ENCODE measurements at places on chromosomes 2 and 18. TPM values are rescaled to one million over a fixed set of nuclear protein-coding genes. Genes with fewer than 3 reads are reported as not detected.

DNA sequence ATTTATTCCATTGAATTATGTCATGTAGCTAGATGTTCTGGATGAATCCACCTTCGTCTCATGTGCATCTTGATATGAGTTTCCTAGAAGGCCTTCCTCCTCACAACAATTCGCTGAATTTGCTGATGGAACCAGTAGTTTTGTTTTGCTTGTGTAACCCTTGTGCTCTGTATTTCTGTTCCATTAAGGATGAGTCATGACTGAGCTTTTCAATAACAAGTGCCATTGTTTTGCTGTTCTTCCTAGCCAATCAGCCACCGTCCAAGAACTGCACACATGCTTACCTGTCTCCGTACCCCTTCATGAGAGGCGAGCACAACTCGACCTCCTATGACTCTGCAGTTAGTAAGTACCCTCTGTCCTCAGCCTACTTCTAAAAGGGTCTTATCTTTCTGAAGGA lies 2.3 kb downstream of the TMEM182 start:
- no peaks in the 10 kb centered on the region for H3K4me1 ChIP-seq
- no peak for DNase-seq
- peaks cover 3% of the 10 kb centered on the region for H3K36me3 ChIP-seq
- H3K27me3 ChIP-seq = no peaks in the 10 kb centered on the region
- no peak overlapping the region for H3K4me3 ChIP-seq

DNA sequence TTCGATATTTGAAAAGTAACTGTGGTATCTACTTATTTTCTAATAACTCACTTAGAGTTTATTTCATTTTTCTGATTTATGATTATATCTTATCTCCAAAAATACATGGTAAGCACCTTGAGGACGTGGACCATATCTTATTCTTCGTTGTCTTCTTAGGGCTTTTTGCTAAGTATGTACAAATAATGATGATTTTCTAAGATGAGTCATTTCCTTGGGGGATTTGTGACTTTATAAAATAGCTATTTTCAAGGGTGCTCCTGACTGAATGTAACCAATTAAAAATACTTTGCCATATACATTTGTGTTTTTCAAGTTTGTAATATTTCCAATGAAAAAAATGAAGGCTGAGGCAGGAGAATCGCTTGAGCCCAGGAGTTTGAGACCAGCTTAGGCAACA lies 56.3 kb downstream of the GREB1L start:
- no peaks in the 10 kb centered on the region for H3K27me3 ChIP-seq
- DNase-seq = no peak
- no peaks in the 10 kb centered on the region for H3K36me3 ChIP-seq
- no peak overlapping the region for H3K4me3 ChIP-seq
- no peak overlapping the region for H3K27ac ChIP-seq

DNA sequence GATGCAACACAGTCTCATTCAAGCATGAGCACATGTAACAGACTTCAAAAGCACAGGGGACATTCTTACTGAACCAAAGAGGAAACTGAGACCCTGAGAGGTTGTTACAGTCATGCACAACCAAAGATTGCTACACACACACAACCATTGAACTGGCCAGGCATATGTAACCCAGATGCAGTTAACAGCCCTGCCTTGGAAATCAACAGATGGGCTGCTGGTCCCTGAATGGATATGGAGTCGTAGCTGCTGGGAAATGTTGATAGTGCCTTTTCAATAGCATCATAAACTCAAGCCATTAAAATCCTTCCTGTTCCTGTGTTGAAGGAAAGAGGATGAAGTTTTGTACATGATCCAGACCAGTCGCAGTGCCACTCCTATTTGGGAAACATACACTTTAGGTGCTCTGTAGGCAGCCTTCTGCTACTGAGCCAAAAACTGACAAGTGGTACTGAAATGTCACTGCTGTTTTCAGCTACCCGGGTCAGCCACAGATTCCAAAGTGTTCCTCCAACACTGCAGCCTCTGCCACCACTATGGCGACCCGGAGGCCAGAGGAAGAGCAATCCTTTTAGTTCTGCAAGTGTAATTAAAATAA lies 143.9 kb downstream of the CCBE1 start:
- no peaks in the 10 kb centered on the region for H3K36me3 ChIP-seq
- H3K27me3 ChIP-seq = no peaks in the 10 kb centered on the region
- no peaks in the 10 kb centered on the region for H3K4me1 ChIP-seq
- no peak overlapping the region for H3K27ac ChIP-seq
- no peak overlapping the region for H3K4me3 ChIP-seq
- DNase-seq = no peak

- DNase-seq = no peak
- no peak overlapping the region for H3K4me3 ChIP-seq
- no peak overlapping the region for H3K27ac ChIP-seq
Observed at GRCh38 chr2:43842866-43843226, 4.1 kb downstream of the ABCG8 start.

- no peak overlapping the region for H3K27ac ChIP-seq
- H3K4me1 ChIP-seq = no peaks in the 10 kb centered on the region
- peaks cover 6% of the 10 kb centered on the region for H3K36me3 ChIP-seq
Observed at GRCh38 chr2:61291851-61292575, 130.0 kb downstream of the C2orf74 start.

GRCh38 chr2:134685967-134686366 lies 32.8 kb downstream of the TMEM163 start:
- DNase-seq = no peak
- peaks cover under 1% of the 10 kb centered on the region for H3K4me1 ChIP-seq
- H3K36me3 ChIP-seq = no peaks in the 10 kb centered on the region
- no peaks in the 10 kb centered on the region for H3K27me3 ChIP-seq
- no peak overlapping the region for H3K27ac ChIP-seq

DNA sequence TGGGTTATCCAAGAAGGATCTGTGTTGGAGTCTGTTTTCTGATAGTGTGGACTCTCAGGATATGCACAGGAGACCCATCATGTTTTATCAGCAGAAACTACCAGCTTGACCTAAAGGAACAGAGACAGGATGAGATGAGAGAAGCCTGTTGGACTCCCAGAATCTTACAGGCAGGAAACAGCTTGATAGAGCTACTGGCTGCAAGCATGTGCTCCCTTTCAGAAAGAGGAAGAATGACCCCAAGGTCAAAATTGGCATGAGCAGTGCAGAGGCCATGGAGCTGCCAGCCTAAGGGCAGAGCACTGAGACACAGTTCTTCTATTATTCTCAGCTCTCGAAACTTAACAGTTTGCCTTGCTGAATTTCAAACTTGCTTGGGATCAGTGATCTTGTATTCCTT lies 135.2 kb upstream of the NFATC1 start:
- DNase-seq = no peak
- H3K4me1 ChIP-seq = no peaks in the 10 kb centered on the region
- no peaks in the 10 kb centered on the region for H3K36me3 ChIP-seq
- H3K4me3 ChIP-seq = no peak overlapping the region

GRCh38 chr2:124080281-124081153 lies 55.4 kb downstream of the CNTNAP5 start:
- no peak for DNase-seq
- no peaks in the 10 kb centered on the region for H3K27me3 ChIP-seq
- H3K4me3 ChIP-seq = no peak overlapping the region
- no peaks in the 10 kb centered on the region for H3K36me3 ChIP-seq
- H3K4me1 ChIP-seq = no peaks in the 10 kb centered on the region

DNA sequence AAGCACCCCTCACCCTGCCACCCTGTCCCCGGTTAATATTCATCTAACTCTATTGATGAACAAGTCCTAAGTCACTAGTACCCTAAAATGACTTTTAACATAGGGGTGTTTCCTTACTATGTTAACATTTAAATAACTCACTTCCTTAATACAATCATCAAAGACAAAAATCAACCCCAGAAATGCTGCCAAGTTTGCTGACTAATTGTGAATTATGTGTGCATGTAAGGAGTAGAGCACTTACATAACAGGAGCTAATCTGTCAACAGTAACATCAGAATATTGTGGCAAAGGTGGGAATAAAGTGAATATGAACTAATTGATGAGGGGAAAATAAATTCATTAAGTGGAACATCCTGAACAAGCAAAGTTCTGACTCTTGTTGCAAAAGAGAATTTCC lies 81.4 kb upstream of the ERBB4 start:
- H3K27me3 ChIP-seq = no peaks in the 10 kb centered on the region
- DNase-seq = no peak
- H3K27ac ChIP-seq = no peak overlapping the region
- no peaks in the 10 kb centered on the region for H3K4me1 ChIP-seq
- no peak overlapping the region for H3K4me3 ChIP-seq

- no peaks in the 10 kb centered on the region for H3K4me1 ChIP-seq
- H3K27ac ChIP-seq = no peak overlapping the region
- no peak overlapping the region for H3K4me3 ChIP-seq
- DNase-seq = no peak
- no peaks in the 10 kb centered on the region for H3K27me3 ChIP-seq
- H3K36me3 ChIP-seq = no peaks in the 10 kb centered on the region
Observed at GRCh38 chr2:145292166-145292565, 772.2 kb upstream of the ZEB2 start.

GRCh38 chr2:47602996-47603395 lies 179.9 kb upstream of the MSH6 start:
- H3K27ac ChIP-seq = no peak overlapping the region
- DNase-seq = no peak
- H3K4me1 ChIP-seq = no peaks in the 10 kb centered on the region
- H3K36me3 ChIP-seq = no peaks in the 10 kb centered on the region

DNA sequence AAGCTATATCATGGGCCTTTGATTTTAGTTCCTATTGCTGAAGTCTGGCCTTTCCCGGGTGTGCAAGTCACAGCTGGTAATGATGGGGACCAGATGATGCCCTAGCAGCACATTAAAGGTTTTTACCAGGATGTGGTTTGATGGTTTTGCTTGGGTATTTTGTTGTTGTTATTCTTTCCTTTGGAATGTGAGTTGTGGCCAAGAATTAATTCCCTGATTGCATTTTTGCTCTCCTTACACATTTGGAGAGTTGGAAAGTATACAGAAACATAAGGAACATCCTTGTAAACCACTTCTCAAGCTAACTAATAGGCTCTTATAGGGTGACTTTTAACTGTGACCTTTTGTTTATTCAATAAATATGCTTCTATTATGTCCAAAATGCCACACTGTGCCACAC lies 154.1 kb upstream of the MMADHC start:
- H3K4me3 ChIP-seq = no peak overlapping the region
- no peak for DNase-seq
- H3K27ac ChIP-seq = no peak overlapping the region
- no peaks in the 10 kb centered on the region for H3K36me3 ChIP-seq
- H3K27me3 ChIP-seq = no peaks in the 10 kb centered on the region

OXER1 gene
- not detected for total RNA-seq

GALNT3 gene
- total RNA-seq = 3.7 TPM

REG3A gene
- not detected for total RNA-seq

HRH4 gene
- 0.74 TPM for total RNA-seq

SERPINB4 gene
- not detected for total RNA-seq

POTEI gene
- not detected for total RNA-seq

ANKRD29 gene
- total RNA-seq = 0.18 TPM

RAB17 gene
- total RNA-seq = not detected

TLX2 gene
- 0.66 TPM for total RNA-seq

GNAL gene
- total RNA-seq = 0.62 TPM

HOXD3 gene
- not detected for total RNA-seq

Data from naive thymus-derived CD4-positive, alpha-beta T cell (primary cell).